ENCODE measurements at places on chromosomes 2 and 18.
A peak's percentile ranks its signal among the peaks of the same experiment; 100 is the strongest.

DNA sequence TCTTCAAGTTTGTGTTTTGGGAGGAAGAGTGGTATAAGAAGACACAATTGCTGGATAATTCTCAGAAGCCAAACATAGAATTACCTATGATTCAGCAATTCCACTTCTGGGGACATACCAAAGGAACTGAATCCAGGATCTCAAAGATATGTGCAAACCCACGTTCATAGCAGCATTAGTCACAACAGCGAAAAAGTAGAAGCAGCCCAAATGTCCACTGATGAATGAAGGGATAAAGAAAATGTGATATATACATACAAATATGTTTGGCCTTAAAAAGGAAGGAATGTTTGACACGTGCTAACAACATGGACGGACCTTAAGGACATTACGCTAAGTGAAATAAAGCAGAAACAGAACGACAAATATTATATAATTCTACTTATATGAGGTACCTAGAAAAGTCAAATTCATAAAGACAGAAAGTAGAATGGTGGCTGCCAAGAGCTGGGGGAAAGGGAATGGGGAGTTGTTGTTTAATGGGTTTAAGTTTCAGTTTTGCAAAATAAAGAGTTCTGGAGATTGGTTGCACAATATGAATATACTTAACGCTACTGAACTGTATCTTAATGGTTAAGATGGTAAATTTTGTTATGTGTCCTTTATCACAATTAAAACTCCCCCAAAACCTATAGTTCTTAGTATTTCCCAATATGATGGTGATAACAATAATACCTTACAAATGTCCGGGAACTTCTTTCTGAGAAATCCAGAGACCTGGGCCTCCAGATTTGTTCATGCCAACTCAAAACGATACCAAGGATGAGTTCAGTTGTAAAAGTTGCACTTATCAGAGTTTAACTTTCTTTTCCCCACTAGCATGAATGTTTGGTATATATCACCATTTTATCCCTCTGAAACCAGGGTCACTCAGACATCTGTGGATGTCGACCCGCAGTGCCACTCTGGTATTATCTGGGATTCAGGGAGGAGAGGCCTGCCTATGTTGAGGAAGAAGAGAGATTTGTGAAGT is 33.7 kb upstream of the WIPF1 start:
- H3K4me1 ChIP-seq = peaks cover 3% of the 10 kb centered on the region
- H3K36me3 ChIP-seq = peaks cover 5% of the 10 kb centered on the region
- DNase-seq = no peak

- no peaks in the 10 kb centered on the region for H3K36me3 ChIP-seq
- peaks cover 4% of the 10 kb centered on the region for H3K4me1 ChIP-seq
- no peak for DNase-seq
- no peak overlapping the region for H3K4me3 ChIP-seq
Observed at GRCh38 chr2:56082665-56083064, 101.1 kb upstream of the CCDC85A start.

- no peak overlapping the region for H3K4me3 ChIP-seq
- no peaks in the 10 kb centered on the region for H3K27me3 ChIP-seq
- no peaks in the 10 kb centered on the region for H3K4me1 ChIP-seq
- H3K27ac ChIP-seq = no peak overlapping the region
Observed at GRCh38 chr2:150695451-150696135, 208.1 kb upstream of the RND3 start.

- peak; percentile 71 for DNase-seq
- H3K27me3 ChIP-seq = no peaks in the 10 kb centered on the region
- H3K27ac ChIP-seq = no peak overlapping the region
- H3K4me1 ChIP-seq = peaks cover 6% of the 10 kb centered on the region
- H3K4me3 ChIP-seq = no peak overlapping the region
Observed at GRCh38 chr2:58834404-58834803, 593.3 kb upstream of the FANCL start.

DNA sequence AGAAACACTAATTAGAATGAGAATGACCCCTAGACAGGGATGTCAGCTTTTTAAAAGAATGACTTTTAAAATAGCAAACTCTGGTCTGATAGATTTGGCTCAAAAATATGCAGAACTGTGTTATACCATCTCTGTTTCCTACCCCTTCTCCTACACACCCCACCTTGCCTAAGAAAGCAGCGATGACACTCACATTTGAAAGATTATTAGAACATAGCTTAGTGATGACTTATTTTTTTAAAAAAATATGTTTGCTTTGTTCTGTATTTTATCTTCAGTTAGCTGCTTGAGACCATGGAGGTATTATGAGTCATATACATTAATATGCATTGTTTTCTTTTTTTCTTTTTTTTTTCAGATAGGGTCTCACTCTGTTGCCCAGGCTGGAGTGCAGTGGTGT is 176.7 kb upstream of the TPO start:
- H3K27me3 ChIP-seq = no peaks in the 10 kb centered on the region
- H3K27ac ChIP-seq = no peak overlapping the region
- H3K4me1 ChIP-seq = no peaks in the 10 kb centered on the region
- H3K4me3 ChIP-seq = no peak overlapping the region

DNA sequence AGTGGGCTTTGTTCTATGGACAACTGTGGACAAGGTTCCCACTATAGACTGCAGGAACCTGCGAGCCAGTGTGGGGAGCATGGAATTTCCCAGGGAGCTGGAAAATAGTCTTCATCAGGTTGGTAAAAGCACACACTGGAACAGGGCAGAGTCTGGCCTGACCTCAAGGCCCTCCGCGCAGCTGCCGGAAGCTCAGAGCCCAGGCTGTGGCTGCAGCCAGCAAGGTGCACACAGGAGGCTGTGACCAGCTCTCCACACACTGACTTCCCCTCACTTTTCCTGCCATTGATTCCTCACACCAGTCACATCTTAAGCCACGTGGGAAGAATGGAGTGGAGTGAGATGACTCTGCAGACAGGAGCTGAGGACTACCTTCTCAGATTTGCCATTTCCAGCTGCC is 19.1 kb downstream of the MAL start:
- no peaks in the 10 kb centered on the region for H3K36me3 ChIP-seq
- no peaks in the 10 kb centered on the region for H3K4me1 ChIP-seq
- H3K27me3 ChIP-seq = no peaks in the 10 kb centered on the region
- DNase-seq = no peak
- no peak overlapping the region for H3K4me3 ChIP-seq

GRCh38 chr2:46865181-46865970 is 50.2 kb downstream of the MCFD2 start:
- no peaks in the 10 kb centered on the region for H3K36me3 ChIP-seq
- peaks cover 9% of the 10 kb centered on the region for H3K27me3 ChIP-seq
- peaks cover 2% of the 10 kb centered on the region for H3K4me1 ChIP-seq
- H3K4me3 ChIP-seq = no peak overlapping the region

DNA sequence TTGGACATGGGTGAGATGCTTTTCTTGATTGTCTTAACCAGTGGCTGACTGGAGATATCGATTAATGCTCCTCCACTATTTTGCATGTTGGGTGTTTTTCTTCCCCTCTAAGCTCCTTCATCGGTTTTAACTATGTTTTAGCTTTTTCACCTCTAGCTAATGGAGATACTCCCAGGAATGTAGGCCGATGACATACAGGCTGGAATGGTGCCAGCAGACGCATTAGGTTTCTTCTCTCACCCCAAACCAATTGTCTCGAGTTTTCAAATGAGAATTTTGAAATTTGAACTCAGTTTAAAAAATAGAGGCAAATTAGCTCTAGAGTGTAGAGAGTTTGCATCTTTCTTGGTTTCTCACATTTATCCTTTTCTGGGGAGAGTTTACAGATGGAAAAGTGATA is 247.6 kb downstream of the RPRM start:
- no peaks in the 10 kb centered on the region for H3K36me3 ChIP-seq
- H3K4me3 ChIP-seq = no peak overlapping the region
- no peaks in the 10 kb centered on the region for H3K4me1 ChIP-seq
- no peaks in the 10 kb centered on the region for H3K27me3 ChIP-seq

DNA sequence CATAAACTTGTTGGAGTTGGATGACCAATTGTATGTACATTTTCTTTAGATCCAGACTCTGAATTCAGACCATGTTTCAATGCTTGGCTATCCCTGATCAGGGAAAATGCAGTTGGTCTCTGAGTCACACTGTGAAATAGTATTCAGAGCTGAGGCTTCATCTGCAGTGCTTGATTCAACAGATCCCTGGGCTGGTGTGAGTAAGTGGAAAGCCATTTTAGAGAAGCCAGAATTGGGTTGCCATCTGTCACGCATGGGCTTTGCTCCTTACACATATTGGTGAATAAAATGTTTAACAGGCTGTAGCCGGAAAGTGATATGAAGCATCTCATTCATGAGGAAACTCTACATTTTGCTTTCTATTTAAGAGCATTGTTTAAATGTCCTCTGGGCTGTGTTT is 50.0 kb upstream of the ACYP2 start:
- H3K27me3 ChIP-seq = no peaks in the 10 kb centered on the region
- no peak overlapping the region for H3K27ac ChIP-seq
- H3K36me3 ChIP-seq = no peaks in the 10 kb centered on the region
- no peak overlapping the region for H3K4me3 ChIP-seq
- DNase-seq = no peak

DNA sequence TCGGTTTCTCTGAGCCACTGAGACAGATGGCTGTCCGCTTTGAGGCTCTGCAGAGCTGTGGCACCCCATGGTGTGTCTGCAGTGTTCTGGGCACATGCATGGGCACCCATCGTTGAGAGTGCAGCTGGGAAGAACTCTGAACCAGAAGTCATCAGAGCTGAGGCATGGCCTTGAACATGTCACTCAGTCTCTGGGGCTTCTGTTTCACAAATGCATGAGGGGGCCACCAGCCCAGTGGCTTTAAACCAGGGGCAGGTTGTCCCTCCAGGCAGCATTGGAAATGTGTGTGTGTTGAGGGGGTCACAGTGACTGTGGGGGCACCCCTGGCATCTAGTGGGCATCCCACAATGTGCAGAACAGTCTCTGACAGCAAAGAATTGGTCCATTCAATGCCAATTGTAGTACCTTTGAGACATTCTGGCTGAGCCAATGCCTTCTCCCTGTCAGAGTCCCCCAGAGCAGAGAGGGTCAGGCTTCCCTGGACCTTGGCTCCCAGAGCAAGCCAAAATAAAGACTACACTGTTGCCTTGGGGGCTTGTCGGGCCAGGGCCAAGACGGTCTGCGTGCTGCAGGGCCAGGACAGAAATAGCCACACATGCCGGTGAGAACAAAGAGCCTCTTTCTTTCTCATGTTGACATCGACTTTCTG is 9.3 kb upstream of the PSMD1 start:
- H3K4me3 ChIP-seq = no peak overlapping the region
- no peaks in the 10 kb centered on the region for H3K36me3 ChIP-seq
- no peak overlapping the region for H3K27ac ChIP-seq
- H3K27me3 ChIP-seq = no peaks in the 10 kb centered on the region
- DNase-seq = no peak

DNA sequence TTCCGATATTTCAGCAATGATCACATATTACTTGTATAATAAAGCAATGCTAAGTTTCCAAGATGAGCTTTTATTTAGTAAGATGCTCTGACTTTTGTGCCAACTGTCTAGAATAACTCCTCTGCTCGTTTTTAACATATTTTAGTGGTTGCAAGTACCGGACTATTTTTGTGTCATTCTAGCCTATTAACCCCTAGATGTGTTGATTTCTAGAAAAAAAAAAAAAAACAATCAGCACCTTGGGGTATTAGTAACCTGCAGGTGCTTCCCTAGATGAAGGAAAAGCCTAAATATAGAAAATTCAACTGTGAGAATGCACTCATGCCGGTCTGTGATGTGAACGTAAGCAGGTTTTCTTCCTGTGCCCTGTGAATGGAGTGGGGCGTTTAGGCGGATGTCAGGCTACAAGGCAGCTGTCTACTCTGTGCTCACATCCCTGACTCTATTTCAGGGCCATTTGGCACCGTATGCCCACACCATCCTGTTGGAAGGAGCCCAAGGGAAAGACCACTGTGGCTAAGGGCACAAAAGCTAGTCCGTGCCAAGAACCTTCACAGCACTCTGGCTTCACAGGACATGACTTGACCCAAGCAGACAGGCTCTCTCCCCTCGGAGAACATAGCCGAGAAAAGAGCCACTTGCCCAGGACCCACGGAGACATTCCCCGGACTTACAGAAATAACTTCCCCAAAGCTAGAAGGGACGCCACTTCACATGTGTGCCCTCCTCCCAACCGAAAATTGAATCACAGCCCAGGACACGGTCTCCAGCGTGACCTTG is 60.9 kb upstream of the AGAP1 start:
- no peaks in the 10 kb centered on the region for H3K27me3 ChIP-seq
- H3K4me3 ChIP-seq = no peak overlapping the region
- no peak for DNase-seq
- no peaks in the 10 kb centered on the region for H3K4me1 ChIP-seq
- H3K27ac ChIP-seq = no peak overlapping the region

- no peak overlapping the region for H3K4me3 ChIP-seq
- H3K4me1 ChIP-seq = peaks cover 2% of the 10 kb centered on the region
- peaks cover 42% of the 10 kb centered on the region for H3K36me3 ChIP-seq
- H3K27me3 ChIP-seq = peaks cover 3% of the 10 kb centered on the region
- H3K27ac ChIP-seq = no peak overlapping the region
Observed at GRCh38 chr18:21702602-21703001, 2.0 kb downstream of the ABHD3 start.

GRCh38 chr2:147456779-147457178 is 388.1 kb upstream of the ACVR2A start:
- no peak overlapping the region for H3K27ac ChIP-seq
- H3K36me3 ChIP-seq = no peaks in the 10 kb centered on the region
- H3K27me3 ChIP-seq = no peaks in the 10 kb centered on the region
- DNase-seq = no peak

- no peaks in the 10 kb centered on the region for H3K36me3 ChIP-seq
- no peak overlapping the region for H3K4me3 ChIP-seq
- no peaks in the 10 kb centered on the region for H3K4me1 ChIP-seq
- no peak for DNase-seq
Observed at GRCh38 chr2:1818404-1818803, 74.1 kb upstream of the PXDN start.

- no peaks in the 10 kb centered on the region for H3K27me3 ChIP-seq
- H3K4me3 ChIP-seq = no peak overlapping the region
- H3K27ac ChIP-seq = no peak overlapping the region
Observed at GRCh38 chr2:231764760-231765159, 16.3 kb downstream of the PDE6D start.

- H3K4me3 ChIP-seq = no peak overlapping the region
- no peaks in the 10 kb centered on the region for H3K27me3 ChIP-seq
- no peak for DNase-seq
- H3K36me3 ChIP-seq = no peaks in the 10 kb centered on the region
- no peak overlapping the region for H3K27ac ChIP-seq
- peaks cover 3% of the 10 kb centered on the region for H3K4me1 ChIP-seq
Observed at GRCh38 chr2:184906709-184907108, 308.4 kb downstream of the ZNF804A start.

DNA sequence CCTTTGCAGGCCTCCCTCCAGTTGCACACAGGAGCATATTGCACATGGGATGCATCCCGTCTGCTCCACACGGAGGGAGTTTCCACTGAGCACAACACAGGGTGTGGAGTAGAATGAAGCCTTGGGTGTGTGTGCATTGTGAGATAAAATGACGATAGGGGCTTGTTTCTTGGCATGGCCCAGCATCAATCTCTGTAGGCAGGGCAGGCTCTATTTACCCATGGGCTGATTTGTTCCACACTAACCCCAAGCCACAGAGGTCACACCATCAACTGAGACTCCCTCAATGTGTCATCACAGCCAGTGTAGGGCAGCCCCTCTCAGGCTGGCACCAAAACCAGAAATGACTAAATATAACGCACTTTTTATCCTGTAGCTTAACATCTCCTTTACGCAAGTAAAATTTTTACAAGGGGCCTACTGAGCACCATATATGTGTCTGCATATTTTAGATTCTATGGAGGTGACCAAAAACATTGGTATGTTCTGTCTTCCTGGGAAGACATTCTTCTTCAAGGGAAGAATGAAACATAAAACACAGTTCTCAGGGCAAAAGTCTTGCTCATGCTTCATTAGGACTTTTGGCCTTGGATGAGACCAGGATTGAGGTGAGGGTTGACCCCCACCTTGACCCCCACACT is 2.7 kb upstream of the GKN1 start:
- DNase-seq = no peak
- H3K27ac ChIP-seq = no peak overlapping the region
- H3K4me3 ChIP-seq = no peak overlapping the region
- H3K4me1 ChIP-seq = no peaks in the 10 kb centered on the region
- no peaks in the 10 kb centered on the region for H3K27me3 ChIP-seq
- H3K36me3 ChIP-seq = no peaks in the 10 kb centered on the region
